Right renal pelvis (tissue), 4 donors: ENCODE measurements at places on chromosomes 1 and 21. TPM values are rescaled to one million over a fixed set of nuclear protein-coding genes. Genes with fewer than 3 reads are reported as not detected.

SLAMF1 gene
- 0.10 TPM for polyA plus RNA-seq

- DNase-seq: no peak
These were observed 1195.6 kb upstream of the ADGRL4 start for GRCh38 chr1:80202118-80202517.

DNA sequence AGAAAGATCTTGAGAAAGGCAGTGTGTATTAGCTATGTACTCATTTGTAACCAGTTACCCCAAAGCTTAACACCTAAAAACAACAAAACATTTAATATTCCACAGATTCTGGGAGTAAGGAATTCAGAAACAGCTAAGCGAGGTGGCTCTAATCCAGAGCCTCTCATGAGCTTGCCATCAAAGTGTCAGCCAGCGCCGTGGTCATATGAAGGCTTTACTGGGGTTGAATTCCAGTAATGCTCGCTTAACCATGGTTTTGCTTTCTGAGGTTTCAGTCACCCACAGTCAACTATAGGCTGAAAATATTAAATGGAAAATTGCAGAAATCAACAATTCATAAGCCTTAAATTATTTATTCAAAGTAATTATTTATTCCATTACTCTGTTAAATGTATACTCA is 101.8 kb downstream of the CLIC6 start:
- DNase-seq: no peak

- DNase-seq: no peak
These were observed 40.1 kb downstream of the ZNF281 start for GRCh38 chr1:200369706-200370105.

DNA sequence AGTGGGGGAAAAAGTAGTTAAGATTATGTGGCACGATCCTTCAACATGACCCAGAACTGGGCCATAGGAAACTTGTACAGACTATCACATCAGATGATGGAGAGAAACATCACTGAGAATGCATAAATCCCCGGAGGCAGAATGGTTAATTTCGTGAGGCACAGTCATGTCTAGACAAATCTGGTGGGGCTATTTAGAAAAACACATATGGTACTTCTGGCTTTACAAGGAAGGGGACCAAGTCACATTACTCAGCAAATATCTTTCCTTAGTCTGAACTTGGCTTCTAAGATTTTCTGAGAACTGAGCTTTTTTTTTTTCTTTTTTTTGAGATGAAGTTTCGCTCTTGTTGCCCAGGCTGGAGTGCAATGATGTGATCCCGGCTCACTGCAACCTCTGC is 9.2 kb upstream of the UQCRHL start:
- DNase-seq: no peak
